ENCODE measurements at places on chromosomes 16 and 17. TPM values are rescaled to one million over a fixed set of nuclear protein-coding genes. Genes with fewer than 3 reads are reported as not detected.

Gene TBC1D28
- not detected for polyA plus RNA-seq

- DNase-seq: no peak
Measured at GRCh38 chr17:12554251-12554650, 111.4 kb upstream of the MYOCD start.

- DNase-seq: peak; percentile 27
Measured at GRCh38 chr17:3935140-3935542, 18.9 kb upstream of the P2RX1 start.

DNA sequence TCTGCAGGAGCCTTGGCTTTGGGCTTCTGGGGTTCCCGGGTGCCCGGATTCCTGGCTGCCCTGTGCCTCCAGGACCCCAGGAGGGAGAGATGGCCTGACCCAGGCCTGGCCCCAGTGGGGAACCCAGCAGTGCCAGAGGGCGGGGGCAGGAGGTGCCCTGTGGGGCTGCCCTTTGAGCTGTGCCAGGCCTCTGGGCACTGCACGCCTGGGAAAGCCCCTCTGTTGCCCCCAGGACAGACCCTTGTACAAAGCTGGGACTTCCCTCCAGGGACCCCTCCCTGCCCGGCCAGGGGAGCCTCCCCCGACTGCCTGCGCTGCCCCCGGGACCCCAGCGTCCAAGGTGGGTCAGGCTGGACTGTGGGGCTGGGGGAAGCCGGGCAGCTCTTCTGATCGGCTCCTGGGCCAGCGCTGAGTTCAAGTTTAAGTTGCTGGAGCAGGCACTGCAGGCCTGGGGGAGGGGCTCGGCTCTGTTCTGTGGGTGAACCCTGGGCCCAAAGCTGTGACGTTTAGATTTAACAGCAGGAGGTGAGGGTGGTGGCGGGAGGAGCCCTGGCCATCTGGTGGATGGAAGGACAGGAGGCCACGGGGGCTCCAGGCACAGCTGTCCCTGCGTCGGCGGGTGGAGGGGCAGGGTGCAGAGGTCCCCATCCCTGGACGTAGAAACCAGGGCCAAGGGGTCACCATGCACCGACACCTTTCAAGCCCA, 27.6 kb upstream of the C1QTNF8 start:
- DNase-seq: no peak

- DNase-seq: peak; percentile 51
Measured at GRCh38 chr17:19876529-19877161, 8.9 kb upstream of the ULK2 start.

GRCh38 chr17:13008461-13008860, 9.4 kb downstream of the ELAC2 start:
- no peak for DNase-seq

Gene TPSAB1
- polyA plus RNA-seq: not detected

- DNase-seq: no peak
Measured at GRCh38 chr17:17131839-17132238, 74.3 kb downstream of the PLD6 start.

GRCh38 chr17:39659279-39660010, 5.7 kb upstream of the TCAP start:
- no peak for DNase-seq

Gene PAM16
- 32.9 TPM for polyA plus RNA-seq

DNA sequence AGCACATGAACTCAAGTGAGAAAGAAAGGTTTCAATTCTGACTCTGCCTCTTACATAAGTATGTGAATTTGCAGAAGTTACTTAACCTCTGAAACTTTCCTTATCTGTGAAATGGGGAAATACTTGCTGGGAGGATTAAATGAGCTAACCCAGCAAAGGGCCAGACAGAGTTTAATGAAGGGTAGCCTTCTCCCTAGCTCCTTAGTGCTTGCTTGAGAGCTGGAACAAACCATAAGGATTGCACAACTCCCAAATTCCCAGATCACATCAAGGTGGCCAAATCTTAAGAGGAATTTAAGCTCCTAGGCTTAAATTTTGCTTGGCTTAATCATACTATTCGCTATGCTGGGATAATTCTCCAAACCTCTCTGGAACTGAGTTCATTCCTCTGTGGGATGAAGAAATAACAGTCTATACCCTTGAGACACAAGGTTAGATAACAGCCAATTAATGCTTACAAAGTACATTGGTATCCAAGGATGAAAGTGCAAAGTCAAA, 11.8 kb upstream of the WSB1 start:
- no peak for DNase-seq

- DNase-seq: no peak
Measured at GRCh38 chr16:57878586-57878985, 76.3 kb upstream of the KIFC3 start.

- no peak for DNase-seq
Measured at GRCh38 chr17:75194879-75195278, 10.6 kb upstream of the NUP85 start.

Gene WSCD1
- 0.11 TPM for polyA plus RNA-seq

Data from immature natural killer cell (primary cell).